ENCODE measurements at places on chromosomes 1 and 21.

DNA sequence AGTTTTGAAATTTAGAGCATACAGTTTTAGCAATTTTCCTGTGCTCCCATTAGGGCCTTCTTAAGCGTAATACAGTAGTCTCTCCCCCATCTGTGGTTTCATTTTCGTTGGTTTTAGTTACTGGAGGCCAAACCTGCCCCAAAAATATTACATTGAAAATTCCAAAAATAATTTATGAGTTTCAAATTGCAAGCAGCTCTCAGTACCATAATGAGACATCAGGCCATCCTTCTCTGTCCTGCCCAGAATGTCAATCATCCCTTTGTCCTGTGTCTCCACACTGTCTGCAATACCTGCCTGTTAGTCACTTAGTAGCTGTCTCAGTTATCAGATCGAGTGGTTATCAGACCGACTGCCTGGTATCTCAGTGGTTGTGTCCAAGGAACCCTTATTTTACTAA lies 45.4 kb downstream of the ADSS2 start:
- no peak for DNase-seq

DNA sequence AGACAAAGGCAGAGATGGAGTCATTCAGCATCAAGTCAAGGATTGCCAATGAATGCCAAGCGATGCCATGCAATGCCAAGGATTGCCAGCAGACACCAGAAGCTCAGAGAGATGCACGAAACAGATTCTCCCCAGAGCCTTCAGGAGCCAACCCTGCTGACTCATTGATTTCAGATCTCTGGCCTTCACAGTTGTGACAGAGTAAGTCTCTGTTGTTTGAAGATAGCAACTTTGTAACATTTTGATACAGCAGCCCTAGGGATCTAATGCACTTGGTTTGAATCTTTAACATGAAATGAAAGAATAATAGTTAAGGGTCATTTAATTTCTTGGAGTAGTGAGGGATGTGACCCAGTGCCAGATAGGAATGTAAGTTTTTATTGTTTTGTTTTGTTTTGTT lies 287.4 kb upstream of the RUNX1 start:
- DNase-seq = no peak

GRCh38 chr21:43262427-43262826 lies 93.6 kb downstream of the CRYAA start:
- no peak for DNase-seq

GRCh38 chr1:65924471-65924870 lies 131.8 kb downstream of the PDE4B start:
- DNase-seq = no peak

- no peak for DNase-seq
These were observed 679.4 kb upstream of the USP24 start for GRCh38 chr1:55894521-55894920.

DNA sequence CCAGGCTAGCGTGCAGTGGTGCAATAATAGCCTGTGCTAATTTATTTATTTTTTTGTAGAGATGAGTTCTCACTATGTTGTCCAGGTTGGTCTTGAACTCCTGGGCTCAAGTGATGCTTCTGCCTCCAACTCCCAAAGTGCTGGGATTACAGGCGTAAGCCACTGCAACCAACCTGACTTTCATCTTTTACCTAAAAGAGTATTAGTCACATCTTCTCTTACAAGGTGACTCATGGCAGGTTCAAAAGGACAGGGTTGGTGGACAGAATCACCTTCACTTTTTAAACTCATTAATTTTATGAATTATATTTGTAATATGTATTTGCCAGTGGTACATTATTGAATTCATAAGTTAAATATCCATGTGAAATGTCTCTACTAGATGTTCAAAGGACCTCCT lies 18.1 kb downstream of the JAM2 start:
- DNase-seq = no peak

DNA sequence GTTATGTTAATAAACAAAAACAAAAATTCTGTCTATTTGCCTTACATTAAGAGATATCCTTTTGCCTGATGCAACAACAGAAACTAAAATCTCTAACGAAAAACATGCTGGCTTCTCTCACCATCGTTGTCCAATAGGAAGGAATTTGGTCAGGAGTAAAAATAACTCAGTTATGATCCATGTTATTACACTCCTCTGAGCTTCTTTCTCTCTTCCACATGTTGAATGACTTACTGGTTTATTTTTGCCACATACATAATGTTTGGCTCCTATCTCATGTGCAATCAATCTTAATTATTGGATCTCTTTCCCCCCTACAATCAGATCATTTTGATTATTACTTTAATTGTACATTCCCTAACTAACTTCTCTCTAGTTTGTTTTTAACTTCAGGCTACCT lies 688.4 kb downstream of the USP25 start:
- no peak for DNase-seq
